ENCODE measurements at places on chromosomes 3 and 15. TPM values are rescaled to one million over a fixed set of nuclear protein-coding genes. Genes with fewer than 3 reads are reported as not detected.
A peak's percentile ranks its signal among the peaks of the same experiment; 100 is the strongest.

GRCh38 chr3:13451301-13451673, 28.8 kb upstream of the HDAC11 start:
- DNase-seq: peak; percentile 15

- DNase-seq: no peak
These were observed 12.6 kb downstream of the GTF2A2 start for GRCh38 chr15:59644756-59645155.

GRCh38 chr15:34049112-34049511, 10.1 kb upstream of the AVEN start:
- no peak for DNase-seq

Gene CORO2B
- total RNA-seq: not detected

DNA sequence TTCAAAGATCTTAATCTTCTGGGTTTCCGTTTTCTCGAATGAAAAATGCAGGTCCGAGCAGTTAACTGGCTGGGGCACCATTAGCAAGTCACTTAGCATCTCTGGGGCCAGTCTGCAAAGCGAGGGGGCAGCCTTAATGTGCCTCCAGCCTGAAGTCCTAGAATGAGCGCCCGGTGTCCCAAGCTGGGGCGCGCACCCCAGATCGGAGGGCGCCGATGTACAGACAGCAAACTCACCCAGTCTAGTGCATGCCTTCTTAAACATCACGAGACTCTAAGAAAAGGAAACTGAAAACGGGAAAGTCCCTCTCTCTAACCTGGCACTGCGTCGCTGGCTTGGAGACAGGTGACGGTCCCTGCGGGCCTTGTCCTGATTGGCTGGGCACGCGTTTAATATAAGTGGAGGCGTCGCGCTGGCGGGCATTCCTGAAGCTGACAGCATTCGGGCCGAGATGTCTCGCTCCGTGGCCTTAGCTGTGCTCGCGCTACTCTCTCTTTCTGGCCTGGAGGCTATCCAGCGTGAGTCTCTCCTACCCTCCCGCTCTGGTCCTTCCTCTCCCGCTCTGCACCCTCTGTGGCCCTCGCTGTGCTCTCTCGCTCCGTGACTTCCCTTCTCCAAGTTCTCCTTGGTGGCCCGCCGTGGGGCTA, at the start of the genes B2M and PATL2:
Gene B2M, plus strand, starts transcription at position 422 of the 647 bp plus-strand sequence. Its CDS starts 30 bp downstream, at position 452.
Gene PATL2, minus strand, starts transcription at position 228 of the 647 bp plus-strand sequence. CDS start 34,833 bp downstream, outside the sequence.
- DNase-seq: peak; percentile 96

- DNase-seq: peak; percentile 32
These were observed 614 bp upstream of the MINDY2 start for GRCh38 chr15:58770519-58770856.

- DNase-seq: no peak
These were observed 15.3 kb upstream of the PTPN23 start for GRCh38 chr3:47365213-47366153.

GRCh38 chr15:47801522-47801921, 84.2 kb downstream of the SEMA6D start:
- DNase-seq: no peak

Gene MRPL3
- 161 TPM for total RNA-seq

DNA sequence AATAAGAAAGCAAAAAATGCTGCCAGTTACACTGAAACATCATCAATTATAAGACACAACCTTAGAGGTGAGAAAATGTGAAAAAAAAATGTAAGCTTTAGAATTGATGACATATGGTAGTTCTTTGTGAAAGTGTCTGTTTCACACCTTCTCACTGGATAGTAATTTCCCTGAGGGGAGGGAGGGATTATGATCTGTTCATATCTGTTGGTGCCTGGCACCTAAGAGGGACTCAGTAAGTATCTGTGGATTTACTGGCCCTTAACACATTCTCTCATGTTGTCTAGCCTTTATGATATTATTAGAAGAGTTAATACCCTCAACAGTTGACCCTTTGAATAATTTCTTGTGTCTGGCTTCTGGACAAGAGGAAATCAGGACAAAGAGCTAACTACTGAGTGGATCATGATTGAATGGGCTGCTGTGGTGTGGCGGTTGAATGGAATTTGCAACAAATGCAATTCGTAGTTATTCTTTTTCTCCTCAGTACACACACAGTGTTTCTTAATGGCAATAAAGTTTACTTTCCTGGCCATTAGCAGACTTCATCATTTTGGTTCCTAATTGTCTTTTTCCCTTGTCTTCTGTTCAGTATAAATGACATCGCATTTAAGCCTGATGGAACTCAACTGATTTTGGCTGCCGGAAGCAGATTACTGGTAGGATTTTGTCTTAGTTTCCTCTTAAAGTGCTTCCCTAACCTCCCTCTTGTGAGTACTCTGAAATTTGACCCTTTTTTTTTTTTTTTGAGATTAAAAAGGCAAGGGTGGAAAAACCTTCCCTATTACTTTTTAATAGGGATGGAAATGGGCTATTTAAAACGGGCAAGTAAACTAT, 9.5 kb downstream of the IFT122 start:
- DNase-seq: no peak

- DNase-seq: no peak
These were observed 437.3 kb upstream of the BCHE start for GRCh38 chr3:166274351-166275023.

GRCh38 chr3:153614140-153614539, 452.1 kb downstream of the RAP2B start:
- DNase-seq: no peak

Gene CFAP91
- 0.26 TPM for total RNA-seq
